ENCODE measurements at places on chromosomes 6 and 20.

GRCh38 chr6:2751871-2752270, 1.1 kb upstream of the MYLK4 start:
- no peak for DNase-seq

DNA sequence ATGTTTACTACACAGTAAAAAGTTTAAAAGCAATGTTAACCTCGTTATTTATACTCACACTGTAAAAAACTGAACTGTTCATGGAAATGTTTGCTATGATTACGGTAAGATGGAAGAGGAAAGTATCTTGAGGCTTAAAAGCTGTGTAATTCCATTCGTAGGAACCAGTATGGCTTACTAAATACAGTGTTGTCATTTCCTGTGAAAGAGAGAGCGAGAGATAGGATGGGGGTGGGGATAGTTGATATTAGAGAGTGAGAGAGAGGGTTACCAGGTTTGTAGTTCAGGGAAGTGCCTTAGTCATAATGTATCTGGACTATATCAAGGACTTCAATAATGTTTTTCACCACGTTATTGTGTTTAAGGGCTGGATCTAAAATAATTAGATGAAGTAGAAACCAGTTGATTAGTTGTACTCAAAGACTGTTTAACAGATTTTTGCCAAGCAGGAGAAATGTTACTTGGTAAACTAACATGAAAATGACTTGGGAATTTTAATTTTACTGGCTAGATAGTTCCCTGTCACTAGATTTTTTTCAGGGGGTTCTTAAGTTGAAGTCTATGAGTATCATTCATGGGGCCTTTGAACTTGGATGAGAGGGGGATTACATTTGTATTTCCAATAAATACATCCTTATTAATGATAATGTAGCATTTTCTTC, 30.4 kb downstream of the AFDN start:
- no peak for DNase-seq

DNA sequence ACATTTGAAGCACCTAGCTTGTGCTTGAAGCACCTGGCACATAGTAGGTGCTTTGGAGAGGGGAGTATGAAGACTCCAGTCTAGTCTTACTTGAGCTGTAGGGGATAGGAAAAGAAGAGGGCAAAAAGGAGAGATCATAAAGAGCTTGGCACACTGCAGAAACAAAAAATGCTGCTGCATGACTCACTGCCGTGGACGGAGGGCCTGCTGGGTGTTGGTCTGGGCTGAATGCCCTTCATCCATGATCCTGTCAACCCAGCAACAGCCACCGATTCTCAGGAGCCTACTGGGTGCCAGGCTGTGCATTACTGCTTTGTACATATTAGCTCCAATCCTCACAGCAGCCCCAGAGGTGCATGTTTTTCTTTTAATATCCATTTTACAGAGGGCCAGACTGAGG, 6.0 kb downstream of the PDYN start:
- DNase-seq: no peak

- no peak for DNase-seq
Measured at GRCh38 chr6:97097068-97098047, 172.8 kb downstream of the KLHL32 start.

DNA sequence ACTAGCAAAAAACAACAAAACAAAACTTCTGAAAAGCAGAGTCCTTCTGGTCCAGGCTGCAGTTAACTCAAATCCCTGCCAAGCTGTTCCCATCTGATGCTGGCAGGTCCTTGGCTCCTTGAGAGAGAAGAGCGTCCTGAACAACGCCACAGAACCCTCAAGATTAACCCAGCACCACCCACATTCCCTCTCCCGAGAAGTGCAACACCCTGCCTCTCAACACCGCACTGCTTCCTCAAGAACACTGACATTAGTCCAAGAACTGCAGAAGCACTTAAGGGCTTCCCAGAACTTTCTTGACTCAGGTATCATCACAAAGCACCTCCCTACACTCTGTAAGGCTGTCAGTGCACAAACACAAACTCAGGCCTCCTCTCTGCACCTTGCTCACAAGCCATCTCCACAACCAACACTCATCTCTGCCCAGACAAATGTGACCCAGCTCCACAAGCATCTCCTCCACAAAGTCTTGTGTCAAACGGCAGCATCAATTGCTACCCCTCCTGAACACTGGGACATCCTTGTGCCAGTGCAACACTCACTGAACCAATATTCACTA, 7.5 kb downstream of the MRPL14 start:
- no peak for DNase-seq

Measured in stimulated activated CD8-positive, alpha-beta memory T cell treated with anti-CD3 and anti-CD28 coated beads, Interleukin-7, amount 100 ng/mL, for 24 hours (primary cell).